ENCODE measurements at places on chromosomes 4 and X.

- peak; percentile 97 for DNase-seq
These were observed 2.4 kb downstream of the FRAS1 start for GRCh38 chr4:78059524-78059889.

DNA sequence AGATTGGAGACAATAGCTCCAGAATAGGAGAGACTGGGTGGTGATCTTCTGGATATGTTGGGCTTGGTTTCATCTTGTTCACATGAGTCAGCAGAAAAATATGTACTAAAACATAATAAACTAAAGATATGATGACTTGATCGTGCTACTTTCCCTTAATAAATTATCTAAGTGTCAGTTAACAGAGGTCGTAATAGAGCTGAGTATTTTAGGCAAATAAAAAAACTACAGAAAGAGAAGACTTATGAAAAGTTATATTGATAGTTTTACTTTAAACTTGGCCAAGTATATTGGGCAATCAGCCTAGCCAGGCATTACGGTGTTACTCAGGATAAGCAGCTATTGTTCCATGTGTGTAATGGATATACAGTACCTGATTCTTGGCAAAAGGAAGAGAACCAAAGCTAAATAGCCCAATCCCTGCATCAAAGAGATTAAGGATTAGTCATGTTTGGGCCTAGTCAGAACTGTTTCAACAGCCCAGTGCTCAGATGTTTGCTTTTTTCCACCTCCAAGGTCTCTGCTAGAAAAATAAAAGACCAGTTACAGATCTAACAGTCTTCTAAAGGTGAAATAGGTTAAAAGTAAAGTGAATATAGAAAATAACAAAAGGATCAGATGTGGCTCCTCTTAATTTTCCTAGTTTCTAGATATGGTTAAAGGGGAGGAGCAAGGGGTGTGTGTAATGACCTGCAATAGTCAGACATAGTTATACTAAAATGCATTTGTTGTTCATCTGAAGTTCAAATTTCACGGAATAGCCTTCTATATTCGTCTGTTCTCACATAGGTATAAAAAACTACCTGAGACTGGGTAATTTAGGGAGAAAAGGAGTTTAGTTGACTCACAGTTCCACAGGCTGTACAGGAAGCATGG, 262.6 kb downstream of the ADGRL3 start:
- no peak for DNase-seq

GRCh38 chrX:21412883-21413282, 38.7 kb downstream of the CNKSR2 start:
- DNase-seq, result no peak

GRCh38 chr4:17310269-17310652, 201.6 kb downstream of the QDPR start:
- no peak for DNase-seq

GRCh38 chr4:144591401-144591800, 54.6 kb upstream of the HHIP start:
- DNase-seq, result no peak
